ENCODE measurements at places on chromosomes 1 and 21.

- no peak for DNase-seq
Measured at GRCh38 chr1:19730793-19731192, 66.1 kb downstream of the HTR6 start.

DNA sequence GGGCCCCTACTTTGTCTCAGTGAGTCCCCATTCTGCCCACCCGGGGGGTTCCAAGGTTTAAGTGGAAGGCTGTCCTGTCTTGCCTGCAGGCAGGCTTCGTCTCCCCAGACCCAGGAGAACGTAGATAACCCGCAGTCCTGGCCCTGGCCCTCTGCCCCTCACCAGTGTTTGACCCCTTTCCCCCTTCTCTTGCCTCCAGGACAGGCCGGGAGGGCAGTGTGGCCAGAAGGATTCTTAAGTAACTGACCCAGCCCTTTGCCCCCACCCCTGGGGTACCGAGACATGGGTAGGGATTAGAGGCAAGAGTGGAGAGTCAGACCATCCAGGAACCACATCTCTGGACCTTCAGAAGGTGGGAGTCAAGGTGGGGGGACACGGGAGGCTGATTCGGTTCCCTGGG lies 8.8 kb downstream of the TMEM222 start:
- DNase-seq: no peak

GRCh38 chr1:24228311-24228710 lies 41.2 kb upstream of the IFNLR1 start:
- no peak for DNase-seq

- DNase-seq: no peak
Measured at GRCh38 chr1:231106347-231106746, 55.5 kb upstream of the TRIM67 start.

DNA sequence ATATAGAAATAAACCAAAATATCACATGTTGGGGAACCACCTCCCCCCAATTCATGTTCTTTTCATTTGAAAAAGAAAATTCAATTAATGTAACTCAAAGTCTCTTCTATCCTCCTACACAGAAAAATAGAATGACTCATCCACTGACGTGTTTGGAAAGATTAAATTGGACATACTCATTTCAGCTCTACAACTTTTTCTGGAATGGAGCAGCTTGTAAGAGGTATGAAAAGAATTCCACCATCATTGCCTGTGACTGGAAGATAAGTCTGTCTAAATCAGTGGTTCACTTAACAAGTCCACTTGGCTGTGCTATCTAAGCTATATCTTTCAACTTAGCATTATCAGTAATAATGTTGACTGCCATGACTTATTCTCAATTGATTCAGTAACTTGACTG lies 702.3 kb downstream of the BRINP3 start:
- DNase-seq: no peak

- no peak for DNase-seq
Measured at GRCh38 chr1:225711236-225711937, 58.5 kb upstream of the ENAH start.

GRCh38 chr1:1625824-1626206 lies 6.2 kb upstream of the MMP23B start:
- no peak for DNase-seq

DNA sequence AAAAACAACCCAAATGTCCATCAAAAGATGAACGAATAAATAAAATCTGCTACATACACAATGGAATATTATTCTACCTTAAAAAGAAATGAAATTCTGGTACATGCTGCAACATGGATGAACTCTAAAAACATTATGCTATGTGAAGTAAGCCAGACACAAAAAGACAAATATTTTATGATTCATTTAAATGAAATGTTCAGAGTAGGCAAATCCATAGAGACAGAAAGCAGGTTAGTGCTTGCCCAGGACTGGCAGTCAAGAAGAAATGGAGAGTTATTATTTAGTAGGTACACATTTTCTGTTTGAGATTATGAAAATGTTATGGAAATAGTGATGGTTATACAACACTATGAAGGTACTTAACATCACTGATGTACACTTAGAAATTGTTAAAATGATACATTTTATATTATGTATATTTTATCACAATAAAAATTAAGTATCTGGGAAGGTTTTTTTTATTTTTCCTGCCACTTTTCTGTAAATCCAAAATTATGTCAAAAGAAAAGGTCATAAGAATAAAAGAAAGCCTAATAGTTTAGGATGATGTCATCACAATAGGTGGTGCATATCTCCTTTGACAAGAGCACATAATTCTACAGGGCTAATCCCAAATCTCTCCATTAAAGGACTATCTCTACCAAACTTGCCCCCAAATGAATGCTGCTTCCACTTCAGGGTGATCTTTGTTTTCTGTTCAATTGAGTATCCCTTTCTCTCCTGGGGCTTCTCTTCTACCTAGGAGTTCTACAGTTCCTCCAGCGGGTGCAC lies 40.2 kb upstream of the FCER1A start:
- no peak for DNase-seq

DNA sequence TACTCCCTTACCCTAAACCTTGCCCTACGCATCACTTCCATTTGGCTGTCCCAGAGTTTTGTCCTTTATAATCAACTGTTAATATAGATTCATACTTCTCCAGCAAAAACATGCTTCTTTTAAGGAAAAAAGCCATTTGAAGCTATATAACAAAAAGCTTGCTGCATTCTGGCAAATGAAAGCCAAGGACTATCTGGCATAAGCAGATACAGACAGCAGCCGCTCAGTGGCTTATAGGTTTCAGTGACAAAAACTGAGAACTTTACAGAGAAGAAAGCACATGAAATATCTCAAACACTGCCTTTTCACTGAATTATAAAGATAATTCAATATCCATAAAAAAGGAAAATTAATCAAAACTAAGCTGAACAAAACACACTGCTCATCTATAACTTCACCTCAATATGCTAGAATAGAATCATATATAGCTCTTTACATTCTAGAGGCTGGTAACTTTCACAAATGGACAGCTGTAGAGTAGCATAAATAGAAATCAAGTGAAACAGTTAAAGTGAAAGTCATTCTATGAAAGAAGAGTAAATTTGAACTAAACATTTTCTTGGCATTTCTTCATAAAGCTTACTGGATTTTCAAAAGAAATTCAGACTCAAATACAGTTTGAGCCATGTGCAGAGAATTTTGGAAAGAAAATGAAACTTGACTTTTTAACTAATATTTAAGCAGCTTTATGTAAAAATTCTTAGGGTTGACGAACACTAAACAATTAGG lies 19.6 kb downstream of the CDC42BPA start:
- peak; percentile 55 for DNase-seq

Data from hematopoietic multipotent progenitor cell treated with erythropoietin and hydrocortisone succinate and interleukin-3 and kit ligand, for 8 days (in vitro differentiated cells).